ENCODE measurements at places on chromosomes 12 and 14. TPM values are rescaled to one million over a fixed set of nuclear protein-coding genes. Genes with fewer than 3 reads are reported as not detected.
A peak's percentile ranks its signal among the peaks of the same experiment; 100 is the strongest.

Gene NANOG
- not detected for total RNA-seq

- no peak for DNase-seq
- H3K27ac ChIP-seq = no peak overlapping the region
- no peaks in the 10 kb centered on the region for H3K36me3 ChIP-seq
- no peaks in the 10 kb centered on the region for H3K27me3 ChIP-seq
- H3K4me1 ChIP-seq = no peaks in the 10 kb centered on the region
Observed at GRCh38 chr14:47207617-47208016, 467.8 kb downstream of the MDGA2 start.

DNA sequence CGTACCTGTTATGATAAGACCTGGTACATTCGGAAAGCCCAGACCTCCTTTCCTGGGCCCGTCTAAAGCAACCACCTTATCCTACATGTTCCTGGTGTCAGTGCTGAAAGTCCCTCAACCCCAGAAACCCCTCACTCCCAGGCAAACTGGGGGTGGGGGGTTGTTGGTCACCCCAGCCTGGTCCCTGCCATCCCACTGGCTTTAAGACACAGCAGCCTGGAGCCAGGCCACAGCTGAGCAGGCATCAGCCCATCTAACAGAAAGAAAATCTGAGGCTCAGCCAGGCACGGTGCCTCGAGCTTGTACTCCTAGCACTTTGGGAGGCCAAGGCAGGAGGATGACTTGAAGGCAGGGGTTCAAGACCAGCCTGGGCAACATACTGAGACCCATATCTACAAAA, 4.5 kb downstream of the SELPLG start:
- H3K4me3 ChIP-seq = peak overlapping the region; percentile 81
- peak; percentile 12 for DNase-seq
- H3K27me3 ChIP-seq = no peaks in the 10 kb centered on the region
- peaks cover 36% of the 10 kb centered on the region for H3K36me3 ChIP-seq

Gene WSCD2
- not detected for total RNA-seq

GRCh38 chr14:100842799-100843198, 16.9 kb downstream of the MEG3 start:
- no peaks in the 10 kb centered on the region for H3K27me3 ChIP-seq
- H3K27ac ChIP-seq = no peak overlapping the region
- H3K4me3 ChIP-seq = no peak overlapping the region
- no peaks in the 10 kb centered on the region for H3K4me1 ChIP-seq
- no peak for DNase-seq

DNA sequence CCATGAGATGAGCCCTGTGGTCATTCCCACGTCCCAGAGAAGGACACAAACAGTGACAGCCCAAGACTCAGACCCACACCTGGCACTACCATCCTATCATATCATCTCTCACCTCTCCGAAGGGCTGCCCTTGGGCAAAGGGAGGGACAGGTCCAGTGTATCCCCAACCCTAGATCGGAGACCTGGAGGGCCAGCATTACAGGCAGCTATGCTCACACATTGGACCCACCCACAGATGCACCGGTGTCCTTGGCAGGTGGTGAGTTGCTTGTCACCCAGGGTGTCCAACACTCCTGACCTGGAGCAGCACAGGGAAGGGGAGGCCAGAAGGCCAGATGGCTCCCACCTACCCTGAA, 117.4 kb downstream of the DICER1 start:
- no peak overlapping the region for H3K4me3 ChIP-seq
- H3K4me1 ChIP-seq = no peaks in the 10 kb centered on the region
- no peaks in the 10 kb centered on the region for H3K27me3 ChIP-seq
- no peak overlapping the region for H3K27ac ChIP-seq
- no peaks in the 10 kb centered on the region for H3K36me3 ChIP-seq

- no peaks in the 10 kb centered on the region for H3K27me3 ChIP-seq
- H3K4me3 ChIP-seq = no peak overlapping the region
- no peaks in the 10 kb centered on the region for H3K36me3 ChIP-seq
- no peak overlapping the region for H3K27ac ChIP-seq
- no peaks in the 10 kb centered on the region for H3K4me1 ChIP-seq
Observed at GRCh38 chr12:65784289-65785015, 39.8 kb upstream of the HMGA2 start.

DNA sequence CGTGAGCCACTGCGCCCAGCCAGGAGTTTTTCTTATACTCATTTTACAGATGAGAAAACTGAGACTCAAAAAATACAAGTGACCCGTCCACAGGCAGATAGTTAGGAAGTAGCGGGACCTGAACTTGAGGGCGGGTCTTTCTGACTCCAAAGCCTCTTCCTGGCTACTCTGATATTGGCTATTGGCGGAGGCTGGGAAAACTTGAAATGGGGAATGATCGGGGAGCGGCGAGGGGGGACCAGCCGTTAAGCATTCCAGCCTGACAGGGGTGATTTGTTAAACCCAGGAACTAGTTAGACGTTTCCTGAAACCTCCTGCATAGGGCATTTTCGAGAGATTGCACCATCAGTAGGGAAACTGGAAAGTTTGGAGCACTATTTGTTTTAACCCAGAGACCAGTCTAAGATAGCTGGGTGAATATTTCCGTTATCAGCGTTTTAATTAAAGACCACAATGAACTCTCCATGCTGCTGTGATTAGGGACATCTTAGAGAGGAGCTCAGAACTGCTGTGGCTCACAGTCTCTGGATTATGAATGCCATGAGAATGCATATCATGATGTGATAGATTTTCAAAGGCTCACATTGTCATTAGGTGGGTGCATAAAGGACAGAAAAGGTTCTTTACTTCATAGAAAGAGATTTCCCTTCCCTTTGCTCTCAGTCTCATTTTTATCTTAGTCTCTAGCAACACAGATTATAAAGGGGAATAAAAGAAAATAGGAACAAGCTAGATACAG, 2.5 kb downstream of the NR1H4 start:
- H3K4me3 ChIP-seq = no peak overlapping the region
- H3K36me3 ChIP-seq = no peaks in the 10 kb centered on the region
- no peak for DNase-seq

- peaks cover 5% of the 10 kb centered on the region for H3K4me1 ChIP-seq
- no peaks in the 10 kb centered on the region for H3K27me3 ChIP-seq
- H3K4me3 ChIP-seq = no peak overlapping the region
- H3K36me3 ChIP-seq = no peaks in the 10 kb centered on the region
- DNase-seq = peak; percentile 45
Observed at GRCh38 chr12:52903285-52903854, 1.5 kb downstream of the KRT8 start.

Gene JPH4
- total RNA-seq = not detected

- no peaks in the 10 kb centered on the region for H3K27me3 ChIP-seq
- no peaks in the 10 kb centered on the region for H3K4me1 ChIP-seq
- H3K4me3 ChIP-seq = no peak overlapping the region
Observed at GRCh38 chr12:128009108-128009507, 257.9 kb upstream of the TMEM132C start.

DNA sequence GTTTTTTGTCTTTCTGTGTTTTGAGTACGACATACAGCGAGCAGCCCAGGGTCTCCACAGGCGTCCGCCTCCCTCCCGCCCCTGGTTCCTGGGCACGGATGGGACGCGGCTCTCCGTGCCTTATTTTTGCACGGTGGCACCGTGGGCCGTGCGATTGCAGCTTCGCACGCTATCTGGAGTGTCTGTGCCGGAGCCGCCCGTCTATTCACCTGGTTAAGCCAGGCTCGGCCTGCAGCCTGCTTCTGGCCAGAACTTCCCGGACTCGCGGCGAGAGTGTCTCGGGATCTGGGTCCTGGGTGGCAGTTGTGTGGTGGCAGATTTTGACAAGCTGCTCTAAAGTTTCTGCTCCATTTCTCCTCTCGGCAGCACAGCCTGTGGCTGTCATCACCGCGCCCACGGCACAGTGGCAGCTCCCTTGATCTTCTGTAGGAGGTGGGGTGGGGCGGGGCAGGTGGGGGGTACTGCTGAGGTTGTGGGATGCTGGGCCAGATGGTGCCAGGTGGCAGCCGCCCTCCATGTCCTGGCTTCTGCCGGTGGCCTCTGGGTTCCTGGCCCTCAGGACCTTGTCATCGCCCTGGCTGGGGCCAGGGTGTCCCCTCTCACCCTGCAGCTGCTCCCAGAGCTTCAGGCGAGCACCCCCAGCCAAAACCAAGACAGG, 2.9 kb downstream of the MMP17 start:
- peak; percentile 20 for DNase-seq
- H3K4me3 ChIP-seq = no peak overlapping the region
- no peak overlapping the region for H3K27ac ChIP-seq
- H3K36me3 ChIP-seq = no peaks in the 10 kb centered on the region

DNA sequence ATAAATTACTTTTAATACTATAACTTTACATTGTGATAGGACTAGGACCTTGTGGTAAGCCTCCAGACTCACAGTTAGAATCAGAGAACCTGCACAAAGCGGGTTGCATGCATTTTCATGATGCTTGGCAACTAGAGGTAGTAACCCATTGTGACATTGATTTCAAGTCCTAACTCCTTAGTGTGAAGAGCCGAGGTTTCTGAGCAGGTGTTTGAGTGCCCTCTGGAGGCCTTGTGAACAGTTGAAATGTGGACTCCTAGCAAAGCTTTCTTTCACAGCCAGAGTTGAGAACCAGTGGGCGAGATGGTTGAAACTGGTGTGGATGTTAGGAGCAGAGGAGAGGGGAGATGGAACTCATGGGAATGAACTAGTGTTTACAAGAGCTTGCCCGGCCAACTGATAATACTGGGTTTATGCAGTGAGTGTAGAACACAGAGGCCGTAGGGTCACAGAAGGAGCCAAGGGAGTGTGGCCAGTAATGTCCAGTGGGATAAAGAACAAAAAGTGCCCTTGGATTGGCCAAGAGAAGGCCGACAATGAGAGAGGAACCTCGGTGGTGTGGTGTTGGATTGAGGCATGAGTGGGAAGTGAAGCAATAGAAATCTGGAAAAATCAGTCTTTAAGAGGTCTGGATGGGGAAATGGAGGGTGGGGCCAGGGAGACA, 10.9 kb downstream of the ZNF664 start:
- no peaks in the 10 kb centered on the region for H3K4me1 ChIP-seq
- no peak overlapping the region for H3K4me3 ChIP-seq
- H3K27me3 ChIP-seq = no peaks in the 10 kb centered on the region
- peak; percentile 45 for DNase-seq
- peaks cover 4% of the 10 kb centered on the region for H3K36me3 ChIP-seq
- no peak overlapping the region for H3K27ac ChIP-seq

- no peak overlapping the region for H3K4me3 ChIP-seq
- H3K27me3 ChIP-seq = no peaks in the 10 kb centered on the region
- no peaks in the 10 kb centered on the region for H3K4me1 ChIP-seq
- H3K27ac ChIP-seq = no peak overlapping the region
- no peak for DNase-seq
Observed at GRCh38 chr12:69898236-69898635, 73.2 kb downstream of the MYRFL start.

DNA sequence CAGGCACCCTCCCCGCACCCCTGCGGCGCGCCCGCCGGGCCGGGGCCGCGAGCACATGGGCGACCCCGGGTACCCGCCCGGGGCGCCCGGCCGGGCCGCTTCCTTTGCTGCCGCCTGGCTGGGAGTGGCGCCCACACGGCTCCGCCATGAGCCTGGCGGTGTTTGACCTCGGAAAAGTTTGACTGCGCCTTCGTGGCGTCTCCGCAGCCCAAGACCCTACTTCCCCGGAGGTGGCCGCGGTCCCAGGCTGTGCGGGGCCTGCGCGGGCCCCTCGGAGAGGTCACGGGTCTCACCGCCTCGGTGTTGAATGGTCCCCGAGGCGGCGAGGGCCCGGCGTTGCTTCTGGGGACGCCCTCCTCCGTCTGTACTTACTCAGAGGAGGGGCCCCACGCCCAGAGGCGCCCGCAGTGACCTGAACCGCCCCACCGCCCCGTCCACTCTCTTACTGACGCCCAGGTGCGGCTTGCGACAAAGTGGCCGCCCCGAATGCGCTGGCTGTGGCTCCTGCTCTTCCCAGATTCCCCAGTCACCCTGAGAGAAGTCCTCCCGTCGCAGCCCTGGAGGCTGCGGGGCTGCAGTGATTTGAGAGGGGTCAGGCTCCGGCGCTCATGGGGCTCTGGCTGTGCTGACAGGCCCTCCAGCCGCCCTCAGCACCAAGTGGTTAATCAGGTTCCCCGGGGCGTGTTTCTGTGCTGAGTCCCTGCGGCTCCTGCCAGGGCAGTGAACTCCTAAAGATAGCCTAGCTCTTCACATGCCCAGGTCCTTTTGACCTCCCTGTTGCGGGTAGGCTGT, 5.8 kb downstream of the KMT5A start:
- H3K36me3 ChIP-seq = peaks cover 7% of the 10 kb centered on the region
- peak overlapping the region; percentile 47 for H3K4me3 ChIP-seq
- no peak for DNase-seq
- H3K27me3 ChIP-seq = no peaks in the 10 kb centered on the region
- peak overlapping the region; percentile 57 for H3K27ac ChIP-seq
- peaks cover 41% of the 10 kb centered on the region for H3K4me1 ChIP-seq

GRCh38 chr12:64806593-64807460, 17.6 kb upstream of the TBC1D30 start:
- H3K27ac ChIP-seq = no peak overlapping the region
- no peak overlapping the region for H3K4me3 ChIP-seq
- H3K27me3 ChIP-seq = no peaks in the 10 kb centered on the region
- H3K36me3 ChIP-seq = no peaks in the 10 kb centered on the region

- H3K27ac ChIP-seq = peak overlapping the region; percentile 74
- no peak overlapping the region for H3K4me3 ChIP-seq
Observed at GRCh38 chr12:57837864-57838562, 8.5 kb downstream of the CTDSP2 start.

DNA sequence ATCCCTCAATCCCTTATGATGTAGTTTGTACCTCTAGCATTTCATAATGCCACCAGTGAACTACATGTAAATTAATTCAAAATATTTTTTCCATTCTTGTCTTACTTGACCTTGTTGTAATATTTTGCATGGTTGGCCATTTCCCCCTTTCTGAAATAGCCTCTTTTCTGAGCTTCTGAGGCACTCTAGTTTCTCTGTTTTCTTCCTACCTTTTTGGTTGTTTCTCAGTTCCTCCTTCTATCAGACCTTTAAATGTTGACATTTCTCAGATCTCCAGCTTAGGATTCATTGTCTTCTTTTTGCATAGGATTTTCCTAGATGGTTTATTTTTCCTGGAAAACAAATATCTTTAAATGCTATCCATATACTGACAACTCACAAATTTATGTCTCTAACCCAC, 9.8 kb upstream of the RMST start:
- no peak for DNase-seq
- H3K27me3 ChIP-seq = no peaks in the 10 kb centered on the region
- H3K4me1 ChIP-seq = no peaks in the 10 kb centered on the region
- H3K4me3 ChIP-seq = no peak overlapping the region
- H3K27ac ChIP-seq = no peak overlapping the region
- H3K36me3 ChIP-seq = no peaks in the 10 kb centered on the region

- no peak overlapping the region for H3K4me3 ChIP-seq
- H3K4me1 ChIP-seq = no peaks in the 10 kb centered on the region
- H3K27ac ChIP-seq = no peak overlapping the region
- no peak for DNase-seq
- no peaks in the 10 kb centered on the region for H3K36me3 ChIP-seq
- H3K27me3 ChIP-seq = no peaks in the 10 kb centered on the region
Observed at GRCh38 chr12:120342175-120343038, 14.8 kb upstream of the PLA2G1B start.

- no peak for DNase-seq
- no peak overlapping the region for H3K27ac ChIP-seq
- H3K4me3 ChIP-seq = no peak overlapping the region
- H3K36me3 ChIP-seq = no peaks in the 10 kb centered on the region
Observed at GRCh38 chr12:68414988-68415387, 82.8 kb upstream of the MDM1 start.

GRCh38 chr12:2386566-2386965, 333.8 kb downstream of the CACNA1C start:
- no peaks in the 10 kb centered on the region for H3K4me1 ChIP-seq
- H3K4me3 ChIP-seq = no peak overlapping the region
- no peak for DNase-seq
- no peaks in the 10 kb centered on the region for H3K27me3 ChIP-seq

Gene STAC3
- total RNA-seq = 3.0 TPM

Gene TAS2R43
- total RNA-seq = 0.35 TPM

- DNase-seq = no peak
- no peak overlapping the region for H3K27ac ChIP-seq
- no peaks in the 10 kb centered on the region for H3K4me1 ChIP-seq
- no peaks in the 10 kb centered on the region for H3K27me3 ChIP-seq
Observed at GRCh38 chr14:81772381-81772780, 238.7 kb upstream of the SEL1L start.
